Activated CD8-positive, alpha-beta memory T cell treated with anti-CD3 and anti-CD28 coated beads for 4 hours (primary cell): ENCODE measurements at places on chromosomes 5 and 9.

DNA sequence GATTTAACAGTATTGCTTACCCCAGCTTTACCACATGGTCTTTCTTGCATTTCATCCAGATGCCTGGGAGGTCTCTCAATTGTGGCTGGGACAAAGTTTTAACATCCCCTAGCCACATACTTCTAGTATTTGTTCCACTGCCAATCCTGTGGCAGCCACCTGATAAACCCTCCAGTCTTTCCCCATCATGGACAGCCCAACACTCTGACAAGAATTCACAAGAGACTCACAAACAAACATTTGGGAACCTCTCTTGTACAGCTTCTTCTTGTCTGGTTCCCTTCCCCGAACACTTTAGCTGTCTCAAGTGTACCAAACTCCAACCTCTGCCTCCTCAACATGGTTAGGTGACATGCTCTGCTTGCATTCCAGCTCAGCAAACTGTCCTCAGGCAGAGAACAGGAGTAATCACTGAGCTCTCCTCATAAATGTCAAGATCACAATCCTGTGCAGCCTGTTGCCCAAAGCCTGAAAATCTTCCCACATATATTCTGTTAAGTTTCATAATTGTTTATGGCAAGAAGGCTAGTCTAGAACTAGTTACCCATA, 59.7 kb downstream of the STRBP start:
- no peak for DNase-seq

GRCh38 chr9:21415493-21416267, 6.8 kb downstream of the IFNA8 start:
- no peak for DNase-seq

GRCh38 chr5:10896016-10896415, 135.0 kb upstream of the DAP start:
- no peak for DNase-seq

DNA sequence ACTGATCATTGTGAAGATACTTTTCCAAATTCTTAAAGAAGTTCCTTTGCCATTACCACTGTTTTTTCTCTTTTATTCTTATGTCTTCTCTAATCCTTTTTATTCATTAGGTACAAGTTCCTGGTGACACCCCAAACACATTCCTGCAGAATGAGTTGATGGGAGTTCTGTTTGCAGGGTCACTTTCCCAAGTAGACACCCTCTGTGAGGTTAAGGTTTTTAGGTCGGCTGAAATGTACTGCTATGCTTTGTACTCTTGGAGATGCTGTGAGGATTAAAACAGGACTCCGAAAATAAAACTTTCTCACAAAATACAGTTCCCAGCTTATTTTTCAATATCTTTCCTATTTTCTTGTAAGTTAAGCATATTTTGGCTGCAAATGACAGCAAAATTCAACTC, 143.3 kb upstream of the TLE4 start:
- no peak for DNase-seq

DNA sequence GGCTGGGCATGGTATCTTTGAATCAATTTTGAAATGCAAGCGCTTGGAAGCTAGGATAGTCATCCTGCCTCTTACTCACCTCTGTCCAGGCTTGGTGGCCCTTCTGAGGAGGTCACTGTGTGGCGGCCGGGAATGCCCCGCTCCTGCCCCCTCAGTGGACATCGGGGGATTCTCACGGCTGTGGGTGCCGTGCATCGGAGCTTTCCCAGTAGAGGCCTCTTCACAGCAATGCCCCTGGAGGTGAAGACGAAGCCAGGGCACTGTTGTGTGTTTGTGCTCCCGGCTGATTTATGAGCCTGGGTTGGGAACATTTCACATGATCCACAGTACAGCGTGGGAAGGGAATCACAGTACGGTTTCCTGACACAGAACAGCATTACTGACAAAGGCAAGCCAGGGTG, 147.5 kb downstream of the NXNL2 start:
- DNase-seq, result no peak

DNA sequence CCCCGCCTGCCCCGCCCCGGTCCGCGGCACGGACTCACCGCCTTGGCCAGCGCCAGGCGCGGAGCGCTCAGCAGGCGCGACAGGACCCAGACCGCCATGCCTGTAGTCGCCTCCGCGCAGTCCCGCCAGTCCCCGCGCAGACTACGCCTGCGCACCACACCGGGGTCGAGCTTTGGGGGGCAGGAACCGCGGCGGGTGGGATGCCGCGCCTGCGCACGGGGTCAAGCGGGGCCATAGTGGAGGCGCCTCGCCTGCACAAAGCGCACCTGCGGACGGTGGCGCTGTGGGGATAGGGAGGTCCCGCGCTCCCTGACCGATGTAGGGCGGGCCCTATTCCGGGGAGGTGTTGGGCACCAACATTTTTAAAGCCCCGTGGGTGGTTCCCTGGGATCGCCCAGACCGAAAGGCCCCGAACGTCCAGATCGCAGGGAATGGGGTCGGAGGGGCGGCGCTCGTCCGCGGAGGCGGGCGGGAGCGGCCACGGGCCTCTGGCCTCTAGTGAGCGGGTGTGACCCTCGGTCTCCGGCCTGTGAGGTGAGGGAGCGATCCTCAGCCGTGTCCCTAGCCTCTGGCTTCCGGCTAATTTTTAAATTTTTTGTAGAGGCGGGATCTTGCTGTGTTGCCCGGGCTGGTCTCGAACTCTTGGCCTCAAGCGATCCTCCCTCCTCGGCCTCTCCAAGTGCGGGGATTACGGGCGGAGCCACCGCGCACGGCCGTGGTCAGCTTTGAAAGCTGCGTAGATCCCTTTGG, 70.8 kb upstream of the LPCAT1 start:
- DNase-seq, result peak; percentile 67

DNA sequence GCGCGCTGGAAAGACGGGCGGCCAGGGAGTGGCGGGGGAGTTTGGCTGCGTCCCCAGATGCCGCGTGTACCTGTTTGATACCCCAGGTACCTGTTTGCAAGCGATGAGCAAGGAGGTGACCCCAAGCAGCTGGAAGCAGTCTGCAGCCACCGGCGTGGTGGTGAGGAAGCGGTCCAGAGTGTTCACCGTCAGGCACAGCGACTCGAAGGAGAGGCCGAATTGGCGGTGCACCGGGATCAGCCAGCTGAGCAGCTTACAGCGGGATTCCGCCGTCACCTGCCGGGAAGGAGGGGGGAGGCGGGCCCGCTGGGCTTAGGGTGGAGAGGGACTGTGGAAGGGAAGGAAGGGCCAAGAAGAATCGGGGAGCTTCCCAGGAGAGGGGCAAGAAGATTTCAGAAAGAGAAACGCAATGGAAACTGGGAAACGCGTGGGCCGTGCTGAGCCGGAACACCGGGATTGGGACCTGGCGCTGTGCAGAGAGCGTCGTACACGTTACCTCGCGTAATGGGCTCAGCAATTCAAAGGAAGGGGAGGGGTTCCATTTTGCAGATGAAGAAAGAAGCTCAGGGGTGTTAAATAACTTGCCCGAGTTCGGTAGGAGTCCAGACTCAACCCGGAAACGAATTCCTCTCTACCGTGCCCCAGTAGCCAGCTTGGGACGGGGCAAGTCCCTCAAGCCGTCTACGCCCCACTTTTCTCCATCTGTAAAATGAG, 980 bp downstream of the CCNO start:
- DNase-seq, result no peak

DNA sequence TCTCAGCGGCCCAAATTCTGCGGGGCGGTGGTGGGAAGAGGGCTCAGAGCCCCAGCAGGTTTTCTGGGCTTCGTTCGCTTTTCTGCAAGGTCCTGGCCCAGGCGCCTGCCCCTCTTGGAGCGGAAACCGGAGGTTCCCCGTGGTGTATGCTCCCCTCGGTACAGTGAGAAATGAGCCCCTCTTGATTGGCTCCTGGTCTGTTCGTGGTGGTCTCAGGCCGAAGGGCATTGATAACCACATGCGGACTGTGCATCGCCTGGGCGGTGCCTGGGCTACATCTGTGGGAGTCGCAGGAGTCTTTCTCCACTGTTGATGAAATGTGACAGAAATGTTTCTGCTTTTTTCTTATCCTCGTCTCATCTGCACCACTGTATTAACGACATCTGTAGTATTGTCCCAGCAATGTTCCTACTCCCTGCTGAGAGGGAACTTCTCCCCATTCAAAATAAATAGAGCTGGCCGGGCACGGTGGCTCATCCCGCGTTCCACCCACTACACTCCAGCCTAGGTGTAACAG, 682 bp downstream of the MAN1B1 start:
- no peak for DNase-seq

GRCh38 chr9:122265149-122265915, 650 bp downstream of the MRRF start:
- peak; percentile 10 for DNase-seq

DNA sequence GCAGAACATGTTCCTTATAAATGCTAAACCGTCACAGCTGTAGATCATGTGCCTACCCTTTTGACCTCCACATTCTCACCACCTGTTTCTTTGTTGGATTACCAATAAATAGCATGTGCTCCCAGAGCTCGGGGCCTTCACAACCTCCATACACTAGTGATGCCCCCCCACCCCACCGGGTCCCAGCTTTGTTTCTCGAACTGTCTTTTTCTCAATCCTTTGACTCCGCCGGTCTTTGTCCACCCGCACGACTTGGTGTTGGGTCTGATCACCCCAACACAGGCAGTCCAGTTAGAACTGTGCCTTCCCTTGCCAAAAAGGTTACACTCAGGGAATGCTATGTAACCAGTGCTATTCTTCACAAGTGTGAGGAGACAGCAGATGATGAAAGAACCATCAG, 485.9 kb upstream of the C9orf72 start:
- no peak for DNase-seq

- DNase-seq, result no peak
These were observed 1.5 kb downstream of the TLN1 start for GRCh38 chr9:35730486-35730854.

DNA sequence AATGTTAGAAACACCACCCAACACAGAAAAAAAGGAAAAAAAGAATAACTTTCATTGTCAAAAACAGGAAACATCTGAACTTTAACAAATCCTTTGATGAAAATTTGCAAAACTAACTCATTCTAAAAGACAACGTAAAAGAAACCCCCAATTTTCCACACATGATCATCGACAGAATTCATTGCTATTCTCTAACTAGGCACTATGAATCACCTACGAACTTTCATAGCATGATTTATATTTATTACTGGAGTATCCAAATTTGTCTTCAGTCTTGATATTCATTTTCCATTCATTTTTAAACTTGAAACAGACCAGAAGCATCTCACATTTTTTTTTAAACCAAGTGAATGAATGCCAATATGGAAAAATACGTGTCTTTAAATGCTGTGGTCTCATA, 514.6 kb downstream of the TLE4 start:
- no peak for DNase-seq

DNA sequence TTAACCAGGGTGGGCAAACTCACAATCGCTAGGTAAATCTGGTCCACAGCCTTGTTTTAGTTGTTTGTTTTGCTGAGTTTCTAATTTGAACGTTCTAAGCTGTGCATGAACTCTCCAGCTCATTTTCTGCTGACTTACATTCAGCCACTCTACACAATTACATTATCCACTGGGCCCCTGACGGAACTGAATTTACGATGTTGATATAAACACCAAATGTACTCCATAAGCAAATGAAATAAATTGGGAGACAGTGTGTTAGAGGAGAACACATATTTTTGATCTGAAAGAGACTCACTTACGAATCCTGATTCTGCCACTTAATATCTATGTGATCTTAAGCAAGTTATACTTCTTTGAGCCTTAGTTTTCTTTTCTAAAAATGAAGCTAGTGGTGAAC, 393.4 kb downstream of the ZNF608 start:
- no peak for DNase-seq

DNA sequence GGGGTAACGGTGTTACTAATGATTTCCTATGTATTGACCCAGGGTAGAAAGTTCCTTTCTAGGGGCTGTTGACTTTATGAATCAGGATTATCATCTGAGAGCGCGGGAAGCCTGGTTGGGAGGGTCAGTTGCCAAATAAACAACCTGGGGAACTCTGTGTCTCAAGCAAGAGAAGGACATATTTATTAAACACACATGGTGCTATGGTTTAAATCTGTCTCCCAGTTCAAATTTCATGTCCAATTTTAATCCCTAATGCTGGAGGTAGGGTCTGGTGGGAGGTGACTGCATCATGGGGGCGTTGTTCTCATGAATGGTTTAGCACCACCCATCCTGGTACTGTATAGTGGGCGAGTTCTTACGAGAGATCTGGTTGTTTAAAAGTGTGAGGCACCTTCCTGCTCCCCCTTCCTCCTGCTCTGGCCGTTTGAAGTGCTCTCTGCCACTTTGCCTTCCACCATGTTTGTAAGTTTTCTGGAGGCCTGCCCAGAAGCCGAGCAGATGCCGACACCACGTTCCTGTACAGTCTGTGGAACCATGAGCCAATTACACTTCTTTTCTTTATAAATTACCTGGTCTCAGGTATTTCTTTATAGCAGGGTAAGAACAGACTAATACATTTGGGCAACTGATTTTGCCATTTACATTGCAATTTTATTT, 19.7 kb upstream of the GAS1 start:
- no peak for DNase-seq

DNA sequence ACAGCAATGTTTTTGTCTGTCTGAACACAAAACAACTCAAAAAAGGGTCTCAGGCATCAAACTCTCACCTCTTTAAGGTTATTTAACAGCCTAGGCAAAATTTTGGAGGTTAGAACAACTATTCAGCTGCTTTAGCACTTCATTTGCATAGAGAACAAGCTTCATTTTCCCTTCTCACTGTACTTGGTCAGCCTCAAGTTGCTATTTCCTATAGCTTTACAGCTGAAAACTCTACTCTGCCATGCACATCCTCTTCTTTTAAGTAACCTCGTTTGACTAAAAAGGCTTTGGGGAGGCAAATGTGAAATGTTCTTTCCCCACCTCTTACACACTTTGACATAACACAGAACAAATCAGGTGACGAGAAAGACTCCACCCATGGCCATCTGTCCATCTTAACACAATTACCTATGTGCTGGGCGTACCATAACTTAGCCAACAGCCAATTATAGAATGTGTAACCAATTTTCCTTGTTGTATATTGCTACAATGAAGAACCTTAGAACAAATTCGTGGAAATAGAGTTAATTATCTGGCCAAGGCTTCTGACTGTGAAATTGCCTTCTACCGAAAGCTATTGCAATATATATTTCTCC, 195.7 kb downstream of the DCP2 start:
- no peak for DNase-seq

GRCh38 chr9:1959371-1959770, 55.8 kb upstream of the SMARCA2 start:
- no peak for DNase-seq

GRCh38 chr5:123088031-123088805, 823 bp upstream of the PRDM6 start:
- no peak for DNase-seq

DNA sequence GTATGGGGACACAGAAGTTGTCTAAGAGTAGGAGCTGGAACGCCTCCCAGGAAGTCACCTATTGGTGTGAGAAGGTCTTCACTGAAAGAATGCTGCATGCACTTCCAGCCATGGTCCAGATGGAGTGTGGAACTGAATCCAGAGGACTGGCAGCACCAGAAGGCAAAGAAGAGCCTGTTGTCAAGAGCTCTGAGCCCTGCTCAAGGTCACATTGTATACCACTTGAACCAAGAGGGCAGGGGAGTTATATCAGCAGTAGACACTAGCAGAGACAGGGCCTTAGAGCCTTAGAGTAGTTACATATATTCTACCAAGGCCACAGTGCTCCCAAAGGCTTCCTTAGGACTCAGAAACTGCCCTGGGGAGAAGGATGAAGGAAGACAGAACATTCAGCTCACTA, 130.8 kb upstream of the POC5 start:
- DNase-seq, result no peak

GRCh38 chr5:41695920-41696582, 174.2 kb downstream of the OXCT1 start:
- no peak for DNase-seq
